ENCODE measurements at places on chromosomes 2 and 18.

- no peak for DNase-seq
These were observed 114.8 kb upstream of the SERTAD2 start for GRCh38 chr2:64768491-64769005.

DNA sequence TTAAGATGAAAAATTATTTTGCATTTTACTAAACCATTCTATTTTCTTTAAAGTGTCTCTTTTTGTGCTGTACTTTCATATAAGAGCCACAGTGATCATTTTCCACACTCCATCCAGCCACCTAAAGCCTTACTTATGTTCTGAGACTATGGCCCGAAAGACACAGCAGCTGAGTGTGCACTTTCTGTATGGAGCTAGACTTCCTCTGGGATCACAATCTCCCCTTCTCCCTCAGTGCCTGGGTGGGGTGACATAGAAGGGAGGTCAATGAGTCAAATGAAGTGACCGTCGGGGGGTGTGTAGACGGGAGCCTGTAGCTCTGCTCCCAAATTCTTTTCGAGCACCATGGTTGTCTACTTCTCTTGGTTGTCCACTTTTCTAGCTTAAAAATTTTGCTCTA lies 97.8 kb upstream of the ARL4C start:
- DNase-seq: no peak

DNA sequence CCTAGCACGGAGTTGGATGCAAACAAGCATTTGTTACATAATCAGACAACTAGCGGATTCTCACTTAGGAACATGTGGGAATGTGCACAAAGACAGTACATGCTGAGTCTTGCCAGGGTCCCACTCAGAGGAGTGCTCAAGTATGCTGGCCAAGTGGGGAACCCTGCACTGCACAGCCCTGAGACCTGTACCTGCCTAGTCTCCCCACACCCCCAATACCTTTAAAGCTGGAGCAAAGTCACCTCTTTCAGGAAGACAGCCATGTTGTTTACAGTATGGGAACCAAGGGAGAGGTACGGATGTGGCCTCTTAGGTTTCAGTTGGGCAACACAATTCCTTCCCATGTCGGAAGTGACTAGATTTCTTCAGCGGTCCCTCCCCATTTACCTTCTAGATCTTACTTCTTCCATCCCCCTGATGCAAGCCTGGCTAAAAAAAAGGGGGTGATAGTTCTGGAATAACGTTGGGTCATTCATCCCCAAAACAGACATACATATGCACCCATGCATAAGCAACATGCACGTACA lies 10.7 kb downstream of the CXCR1 start:
- no peak for DNase-seq

GRCh38 chr2:234678711-234679110 lies 181.8 kb upstream of the ARL4C start:
- DNase-seq: no peak

GRCh38 chr18:24974431-24974830 lies 377.5 kb downstream of the ZNF521 start:
- no peak for DNase-seq

GRCh38 chr2:207362716-207363115 lies 167.0 kb upstream of the CREB1 start:
- DNase-seq: no peak

- DNase-seq: no peak
These were observed 164.6 kb downstream of the GULP1 start for GRCh38 chr2:188456114-188456909.

DNA sequence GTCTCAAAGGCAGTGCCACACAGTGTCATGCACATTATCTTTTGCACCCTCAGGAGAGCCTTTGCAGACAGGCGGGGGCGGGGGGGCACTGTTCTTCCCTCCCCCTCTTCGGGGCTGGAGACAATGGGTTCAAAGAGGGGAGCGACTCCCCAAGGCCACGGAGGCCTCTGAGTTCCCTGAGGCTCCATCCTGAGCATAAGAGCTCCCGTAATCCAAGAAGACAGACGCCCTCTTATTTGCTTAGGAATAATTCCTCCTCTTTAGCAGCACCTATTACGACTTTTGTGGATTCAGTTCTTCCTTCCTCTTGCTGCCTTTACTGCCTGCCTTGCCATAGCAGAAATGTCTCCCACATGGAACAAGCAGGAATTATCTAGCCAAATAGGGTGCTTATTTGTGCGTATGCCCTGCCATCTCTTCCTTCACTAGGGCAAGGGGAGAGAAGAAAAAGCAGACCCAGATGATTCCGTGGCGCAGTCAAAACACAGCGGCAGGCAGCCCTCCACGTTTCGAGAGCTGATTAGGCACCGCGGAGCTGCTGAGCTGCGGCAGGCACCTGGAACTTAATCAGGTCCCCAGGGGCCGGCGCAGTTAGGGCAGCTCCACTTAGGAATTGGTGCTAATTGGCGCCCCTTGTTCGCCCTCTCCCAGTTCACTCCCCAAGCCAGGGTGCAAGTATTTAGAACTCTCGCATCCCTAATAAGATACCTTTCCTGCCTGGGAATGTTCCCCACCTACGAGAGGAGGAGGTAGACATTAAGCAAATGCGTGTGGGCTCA lies 233.4 kb upstream of the MYT1L start:
- DNase-seq: no peak

DNA sequence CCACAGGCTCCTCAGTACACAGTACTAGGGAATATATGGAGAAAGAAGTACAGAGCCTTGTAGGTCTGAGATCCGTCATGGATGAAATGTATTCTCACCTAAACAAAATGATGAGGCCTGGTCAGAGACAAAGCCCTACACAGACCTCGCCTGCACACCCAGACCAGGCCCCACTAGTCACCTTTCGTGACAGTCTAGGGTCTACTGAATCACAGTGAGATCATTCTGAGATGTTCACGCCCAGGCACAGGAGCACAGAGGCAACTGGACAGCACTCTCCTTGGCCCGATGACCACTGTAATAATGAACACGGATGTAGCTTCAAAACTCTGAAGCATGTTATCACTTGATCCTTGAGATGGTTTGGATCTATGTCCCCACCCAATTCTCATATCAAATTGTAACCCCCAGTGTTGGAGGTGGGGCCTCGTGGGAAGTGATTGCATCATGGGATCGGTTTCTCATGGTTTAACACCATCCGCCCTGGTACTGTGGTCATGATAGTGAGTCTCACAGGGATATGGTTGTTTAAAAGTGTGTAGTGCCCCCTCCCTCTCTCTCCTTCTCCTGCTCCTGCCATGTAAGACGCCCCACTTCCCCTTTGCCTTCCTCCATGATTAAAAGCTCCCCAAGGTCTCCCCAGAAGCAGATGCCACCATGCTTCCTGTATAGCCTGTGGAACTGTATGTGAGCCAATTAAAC lies 15.1 kb downstream of the DOCK10 start:
- peak; percentile 39 for DNase-seq

DNA sequence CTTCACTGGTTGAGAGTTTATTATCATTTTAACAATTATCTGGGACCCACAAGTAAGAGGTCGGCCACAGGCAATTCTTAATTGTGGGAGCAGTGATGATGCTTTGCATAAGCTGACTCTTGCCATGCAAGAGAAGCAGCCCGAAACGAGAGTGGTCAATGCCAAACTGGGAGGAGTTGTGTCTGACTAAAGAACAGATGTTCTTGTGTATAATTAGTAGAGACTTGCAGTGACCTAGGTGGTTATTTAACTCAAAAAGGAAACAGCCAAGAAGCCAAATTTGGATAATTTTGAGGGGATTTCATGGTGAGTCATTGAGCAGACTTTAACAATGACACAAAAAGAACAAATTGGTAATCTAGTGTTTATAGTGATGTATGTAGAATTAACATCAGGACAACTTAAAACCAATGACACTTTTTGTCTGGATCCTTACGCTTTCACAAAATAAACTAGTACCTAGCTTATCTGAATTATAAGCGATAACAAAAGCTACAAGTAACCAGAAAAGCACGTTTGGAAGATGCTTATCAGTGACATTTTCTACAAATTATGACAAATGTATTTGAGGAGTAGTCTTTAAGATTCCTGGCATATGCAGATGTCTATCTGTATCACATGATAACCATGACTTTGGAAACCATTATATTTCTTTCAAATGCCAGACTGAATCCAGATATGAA lies 184.7 kb upstream of the DLGAP1 start:
- no peak for DNase-seq

DNA sequence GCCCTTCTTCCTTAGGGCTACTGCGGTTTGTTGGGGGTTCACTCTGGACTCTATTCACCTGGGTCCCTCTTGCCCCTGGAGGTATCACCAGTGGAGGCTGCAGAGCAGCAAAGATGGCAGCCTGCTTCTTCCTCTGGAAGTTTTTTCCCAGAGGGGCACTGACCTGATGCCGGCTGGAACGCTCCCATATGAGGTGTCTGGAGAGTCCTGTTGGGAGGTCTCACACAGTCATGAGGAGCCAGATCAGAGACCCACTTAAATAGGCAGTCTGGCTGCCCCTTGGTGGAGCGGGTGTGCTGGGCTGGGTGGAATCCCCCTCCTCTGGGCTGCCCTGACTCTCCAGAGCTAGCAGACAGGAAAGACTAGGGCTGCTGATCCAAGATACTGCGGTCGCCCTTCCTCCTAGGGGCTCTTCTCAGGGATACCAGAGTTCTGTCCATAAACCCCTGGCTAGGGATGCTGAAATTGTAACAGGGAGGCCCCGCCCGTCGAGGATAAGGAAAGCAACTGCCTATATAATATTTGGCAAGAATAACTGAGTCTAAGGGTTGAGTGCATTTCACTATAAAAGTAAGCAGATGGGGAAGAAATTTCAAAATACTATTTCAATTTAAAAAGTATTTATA lies 140.7 kb downstream of the NOL4 start:
- DNase-seq: no peak

DNA sequence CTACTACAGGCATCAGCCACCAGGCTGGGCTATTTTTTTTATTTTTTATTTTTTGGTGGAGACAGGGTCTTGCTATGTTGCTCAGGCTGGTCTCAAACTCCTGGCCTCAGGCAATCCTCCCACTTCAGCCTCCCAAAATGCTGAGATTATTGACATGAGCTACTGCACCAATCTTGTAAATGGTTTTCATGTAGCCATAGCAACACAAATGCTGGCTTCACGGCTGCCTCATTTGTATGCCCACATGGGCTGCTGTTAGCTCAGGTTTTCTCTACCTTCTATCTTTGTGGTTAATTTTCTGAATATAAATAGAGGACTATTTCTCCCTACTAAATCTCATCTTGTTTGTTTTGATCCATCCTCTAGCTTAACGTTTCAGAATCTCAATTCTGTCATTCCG lies 58.2 kb downstream of the PLEKHM3 start:
- no peak for DNase-seq

- DNase-seq: no peak
These were observed 80.3 kb downstream of the GYPC start for GRCh38 chr2:126736133-126736874.

GRCh38 chr18:433298-433697 lies 67.2 kb downstream of the COLEC12 start:
- DNase-seq: no peak

DNA sequence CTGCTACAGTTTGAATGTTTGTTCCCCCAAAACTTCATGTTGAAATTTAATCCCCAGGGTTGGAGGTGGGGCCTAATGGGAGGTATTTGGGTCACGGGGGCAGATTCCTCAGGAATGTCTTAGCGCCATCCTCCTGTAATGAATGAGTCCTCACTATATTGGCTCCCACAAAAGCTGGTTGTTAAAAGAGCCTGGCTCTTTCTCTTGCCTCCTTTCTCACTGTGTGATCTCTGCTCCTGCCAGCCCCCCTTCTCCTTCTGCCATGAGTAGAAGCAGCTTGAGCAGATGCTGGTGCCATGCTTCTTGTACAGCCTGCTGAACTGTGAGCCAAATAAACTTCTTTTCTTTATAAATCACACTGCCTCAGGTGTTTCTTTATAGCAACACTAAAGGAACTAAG lies 721.0 kb upstream of the PKDCC start:
- no peak for DNase-seq

GRCh38 chr18:22563164-22563583 lies 145.5 kb upstream of the CTAGE1 start:
- no peak for DNase-seq

GRCh38 chr2:6860296-6860695 lies 5.4 kb downstream of the CMPK2 start:
- DNase-seq: no peak

DNA sequence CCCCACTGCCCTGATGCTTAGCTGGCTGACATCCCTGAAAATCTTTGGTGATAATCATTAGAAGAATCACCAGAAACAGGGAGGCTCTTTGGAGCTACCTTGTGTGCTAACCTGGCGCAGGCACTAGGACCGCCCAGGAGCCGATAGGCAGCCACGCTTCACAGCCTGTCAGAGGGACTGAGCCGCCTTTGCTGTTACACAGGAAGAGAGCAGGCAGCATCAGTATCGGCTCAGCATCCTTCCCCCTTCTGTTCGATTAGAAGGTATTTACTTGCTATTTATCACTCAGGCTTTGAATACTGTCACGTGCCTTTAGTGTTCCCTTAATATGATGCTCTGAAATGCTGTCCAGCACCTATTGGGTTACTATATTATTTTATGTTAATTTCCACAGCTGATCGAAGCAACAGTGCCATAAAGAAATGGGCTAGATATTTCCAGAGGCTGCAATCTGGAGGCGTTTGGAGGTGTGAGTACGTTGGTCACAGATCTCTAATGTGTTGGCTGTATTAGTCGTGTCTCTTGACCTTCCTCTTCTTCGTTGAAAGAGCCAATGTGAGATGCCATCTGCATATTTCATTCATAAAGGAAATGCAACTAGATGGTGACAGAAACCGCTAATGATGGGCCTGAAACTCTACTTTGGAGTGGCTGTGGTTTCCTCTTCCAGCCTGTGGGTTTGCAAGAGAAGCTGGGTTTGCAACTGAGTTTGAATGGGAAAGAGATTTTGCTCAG lies 110.4 kb upstream of the RAB27B start:
- peak; percentile 45 for DNase-seq

GRCh38 chr18:22816266-22817176 lies 116.6 kb upstream of the RBBP8 start:
- no peak for DNase-seq

DNA sequence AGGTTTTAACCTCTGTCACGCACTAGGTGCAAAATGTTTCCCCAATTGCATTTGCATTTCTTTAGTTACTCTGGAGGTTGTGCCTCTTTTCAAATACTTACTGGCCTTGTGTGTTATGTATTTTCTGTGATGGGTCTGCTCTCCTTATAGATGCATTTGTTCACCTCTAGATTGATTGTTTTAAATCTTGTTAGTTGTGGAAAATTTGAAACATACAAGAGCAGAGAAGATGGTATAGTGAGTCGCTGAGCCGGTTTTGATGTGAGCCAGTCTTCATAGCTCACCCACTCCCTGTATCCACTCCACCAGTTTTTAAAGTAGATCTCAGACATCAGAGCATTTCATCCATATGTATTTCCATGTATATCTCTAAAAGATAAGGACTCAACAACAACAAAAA lies 6.5 kb downstream of the IMP4 start:
- DNase-seq: no peak

DNA sequence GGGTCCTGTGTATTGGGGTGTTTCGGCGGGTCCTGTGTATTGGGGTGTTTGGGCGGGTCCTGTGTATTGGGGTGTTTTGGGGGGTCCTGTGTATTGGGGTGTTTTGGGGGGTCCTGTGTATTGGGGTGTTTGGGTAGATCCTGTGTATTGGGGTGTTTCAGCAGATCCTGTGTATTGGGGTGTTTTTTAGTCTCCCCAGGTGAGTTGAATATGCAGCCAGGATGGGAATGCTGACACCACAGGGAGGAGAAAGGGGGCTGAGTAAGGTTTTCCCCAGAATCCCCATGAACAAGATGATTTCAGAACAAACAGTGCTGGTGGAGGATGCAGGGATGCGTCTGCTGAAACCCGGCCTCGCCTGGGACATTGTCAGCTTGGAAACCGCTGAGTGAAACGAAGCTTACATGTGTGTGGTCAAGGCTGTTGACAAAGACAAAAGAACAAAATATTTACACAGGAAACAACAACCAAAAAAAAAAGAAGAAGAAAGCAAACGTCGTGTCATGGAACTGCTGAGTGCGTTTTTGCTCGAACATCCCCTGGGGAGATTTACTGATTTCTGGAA lies 88.5 kb upstream of the ODC1 start:
- DNase-seq: no peak
